Gastrocnemius medialis (tissue), 4 donors: ENCODE measurements at places on chromosomes 13 and 19. TPM values are rescaled to one million over a fixed set of nuclear protein-coding genes. Genes with fewer than 3 reads are reported as not detected.

CYP2A6 gene
- total RNA-seq, result not detected

TMEM238 gene
- 1.5 TPM for total RNA-seq

CBY2 gene
- not detected for total RNA-seq

CCL25 gene
- not detected for total RNA-seq

PRR22 gene
- 0.24 TPM for total RNA-seq

CRLF1 gene
- total RNA-seq, result 48.7 TPM

KLK8 gene
- not detected for total RNA-seq

CDX2 gene
- not detected for total RNA-seq

WDR88 gene
- not detected for total RNA-seq

RASAL3 gene
- total RNA-seq, result 0.36 TPM

CAMSAP3 gene
- total RNA-seq, result not detected

PSPN gene
- 0.44 TPM for total RNA-seq

UBL3 gene
- total RNA-seq, result 27.8 TPM

OR10H5 gene
- not detected for total RNA-seq

IGLON5 gene
- total RNA-seq, result not detected

KCTD4 gene
- total RNA-seq, result not detected

RGL3 gene
- total RNA-seq, result 0.33 TPM

CNN1 gene
- total RNA-seq, result 2.8 TPM

ZNF329 gene
- 2.0 TPM for total RNA-seq

KRTDAP gene
- total RNA-seq, result not detected

ZNF57 gene
- total RNA-seq, result 1.1 TPM

C19orf73 gene
- total RNA-seq, result 1.3 TPM

SPATA13 gene
- total RNA-seq, result 8.1 TPM

TEX26 gene
- not detected for total RNA-seq

OR7A17 gene
- total RNA-seq, result not detected

GAS6 gene
- 98.5 TPM for total RNA-seq

B3GNT8 gene
- total RNA-seq, result not detected

PRR19 gene
- total RNA-seq, result not detected

COMMD6 gene
- total RNA-seq, result 29.4 TPM

TUBB4A gene
- total RNA-seq, result 2.5 TPM

FXYD1 gene
- total RNA-seq, result 217 TPM

TRPC4 gene
- not detected for total RNA-seq

ZNF541 gene
- total RNA-seq, result not detected

TEX29 gene
- not detected for total RNA-seq

ZNF497 gene
- 0.87 TPM for total RNA-seq

FCAR gene
- total RNA-seq, result 0.41 TPM

SPTBN4 gene
- 1.0 TPM for total RNA-seq

IFNL2 gene
- not detected for total RNA-seq

CYP4F2 gene
- total RNA-seq, result not detected

ONECUT3 gene
- total RNA-seq, result not detected

NLRP7 gene
- total RNA-seq, result not detected

NMRK2 gene
- total RNA-seq, result 168 TPM

NBEA gene
- total RNA-seq, result 5.1 TPM

LIG4 gene
- total RNA-seq, result 5.6 TPM

ZNF415 gene
- total RNA-seq, result 3.8 TPM

ZSCAN4 gene
- total RNA-seq, result not detected

IL17D gene
- 2.2 TPM for total RNA-seq

SLITRK5 gene
- under 0.01 TPM for total RNA-seq

SIGLEC12 gene
- total RNA-seq, result not detected

PROZ gene
- not detected for total RNA-seq

CYP4F12 gene
- total RNA-seq, result 0.71 TPM

CHMP2A gene
- 97.2 TPM for total RNA-seq

CYP2F1 gene
- total RNA-seq, result not detected

SLITRK6 gene
- total RNA-seq, result not detected
